ENCODE measurements at places on chromosomes 13 and 19.

GRCh38 chr13:40680659-40681323 is 14.3 kb upstream of the FOXO1 start:
- DNase-seq = no peak

DNA sequence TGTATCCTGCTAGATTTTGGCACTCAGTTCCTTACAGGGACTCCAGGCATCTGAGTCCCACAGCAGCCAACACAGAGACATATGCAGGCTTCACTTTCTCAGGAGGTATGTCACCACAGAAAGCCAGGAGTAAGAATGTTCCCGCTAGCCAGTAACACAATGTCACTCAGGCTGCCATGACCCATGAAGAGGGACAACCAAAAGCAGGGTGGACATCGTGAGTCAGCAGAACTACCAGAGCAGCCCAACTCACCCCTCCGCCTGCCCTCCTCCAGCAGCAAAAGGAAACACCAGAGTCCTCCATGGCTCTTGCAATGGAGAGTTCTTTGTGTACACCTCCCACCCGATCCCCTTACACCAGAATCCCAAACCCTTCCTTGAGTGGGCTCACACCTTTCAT is 95.4 kb downstream of the CRYL1 start:
- DNase-seq = no peak

- no peak for DNase-seq
Observed at GRCh38 chr13:28128926-28129325, 9.4 kb upstream of the PAN3 start.

DNA sequence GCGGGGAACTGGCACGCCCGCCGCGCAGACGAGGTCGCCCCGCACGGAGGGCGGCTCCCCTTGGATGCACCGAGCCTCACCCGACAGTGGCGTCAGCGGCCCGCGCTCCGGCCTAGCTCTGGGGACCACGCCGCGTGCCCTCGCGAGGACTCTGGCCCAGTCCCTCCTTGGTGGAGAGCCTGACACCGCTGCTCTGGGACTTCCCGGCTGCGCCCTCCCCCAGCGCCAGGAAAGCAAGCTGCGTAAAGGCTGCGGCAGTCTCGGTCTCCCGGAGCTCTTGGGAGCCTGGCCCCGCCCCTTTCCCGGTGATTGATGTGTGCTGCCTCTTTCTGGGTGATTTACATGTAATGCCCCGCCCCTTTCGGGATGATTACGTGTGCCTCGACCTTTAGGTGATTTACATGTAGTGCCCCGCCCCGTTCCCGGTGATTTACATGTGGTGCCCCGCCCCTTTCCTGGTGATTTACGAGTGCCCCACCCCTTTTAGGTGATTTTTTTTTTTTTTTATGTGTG is at the start of gene LENG9:
LENG9 (minus strand) TSS at position 248 of the 513 bp plus-strand sequence. CDS start 252 bp downstream, outside the sequence.
- DNase-seq = peak; percentile 98

- DNase-seq = no peak
Observed at GRCh38 chr19:49092686-49093085, 7.4 kb downstream of the SNRNP70 start.

GRCh38 chr19:22625266-22626035 is 8.7 kb upstream of the ZNF492 start:
- DNase-seq = no peak

GRCh38 chr13:94776300-94776699 is 64.0 kb upstream of the SOX21 start:
- no peak for DNase-seq

- no peak for DNase-seq
Observed at GRCh38 chr13:23561261-23561660, 9.0 kb upstream of the TNFRSF19 start.

DNA sequence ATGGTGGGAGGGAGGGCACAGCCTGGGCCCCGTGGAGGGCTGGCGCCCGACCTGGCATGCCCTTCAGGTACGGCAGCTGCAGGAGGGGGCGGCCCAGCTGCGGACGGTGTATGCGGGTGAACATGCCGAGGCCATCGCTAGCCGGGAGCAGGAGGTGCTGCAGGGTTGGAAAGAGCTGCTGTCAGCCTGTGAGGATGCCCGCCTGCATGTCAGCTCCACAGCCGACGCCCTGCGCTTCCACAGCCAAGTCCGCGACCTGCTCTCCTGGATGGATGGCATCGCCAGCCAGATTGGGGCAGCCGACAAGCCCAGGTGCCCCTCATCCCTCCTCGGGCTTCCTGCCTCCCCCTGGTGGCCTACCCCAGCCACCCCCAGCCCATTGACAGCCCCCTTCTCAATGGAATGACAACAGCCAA is 16.6 kb upstream of the SHKBP1 start:
- no peak for DNase-seq
